ENCODE measurements at places on chromosomes 13 and 19.

DNA sequence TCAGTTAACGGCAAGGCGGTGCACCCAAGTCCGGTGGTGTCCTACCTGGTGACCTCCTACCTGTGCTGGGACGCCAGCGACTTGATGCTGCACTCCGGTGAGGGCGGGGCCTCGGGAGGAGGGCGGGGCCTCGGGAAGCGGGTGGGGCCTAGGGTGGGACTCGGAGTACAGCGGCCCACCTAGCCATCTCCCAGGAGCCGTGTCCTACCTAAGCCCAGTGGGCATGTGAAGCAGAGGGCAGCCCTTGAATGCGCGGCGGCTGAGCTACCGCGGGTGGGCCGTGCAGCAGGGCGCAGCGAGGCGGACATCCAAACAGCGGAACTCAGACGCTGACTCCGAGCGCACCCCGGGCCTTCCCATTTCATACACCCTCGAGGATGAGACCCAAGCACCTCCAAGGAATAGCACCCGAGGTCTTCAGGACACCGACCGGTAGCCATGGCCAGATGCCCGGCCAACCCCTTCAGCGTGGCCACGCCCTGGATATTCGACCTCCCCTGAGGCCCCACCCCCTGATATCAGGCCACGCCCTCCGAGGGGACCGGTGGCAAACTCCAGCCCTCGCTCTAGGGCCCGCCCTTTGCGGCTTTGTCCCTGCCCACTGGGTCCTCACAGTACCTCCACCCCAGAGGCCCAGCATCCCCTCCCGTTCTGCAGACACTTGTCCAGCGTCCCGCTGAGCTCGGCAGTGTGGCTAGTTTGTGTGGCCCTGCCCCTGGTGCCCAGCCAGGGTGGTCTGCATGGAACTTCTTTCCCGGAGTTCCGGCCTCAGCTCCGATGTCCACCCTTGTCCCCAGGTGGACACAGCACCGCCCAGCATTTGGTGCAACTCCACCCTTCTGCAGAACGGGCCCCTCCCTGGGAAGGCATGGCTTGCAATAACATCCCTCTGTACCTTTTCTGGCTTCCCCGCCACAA, 5.4 kb downstream of the KLK1 start:
- no peak for DNase-seq

DNA sequence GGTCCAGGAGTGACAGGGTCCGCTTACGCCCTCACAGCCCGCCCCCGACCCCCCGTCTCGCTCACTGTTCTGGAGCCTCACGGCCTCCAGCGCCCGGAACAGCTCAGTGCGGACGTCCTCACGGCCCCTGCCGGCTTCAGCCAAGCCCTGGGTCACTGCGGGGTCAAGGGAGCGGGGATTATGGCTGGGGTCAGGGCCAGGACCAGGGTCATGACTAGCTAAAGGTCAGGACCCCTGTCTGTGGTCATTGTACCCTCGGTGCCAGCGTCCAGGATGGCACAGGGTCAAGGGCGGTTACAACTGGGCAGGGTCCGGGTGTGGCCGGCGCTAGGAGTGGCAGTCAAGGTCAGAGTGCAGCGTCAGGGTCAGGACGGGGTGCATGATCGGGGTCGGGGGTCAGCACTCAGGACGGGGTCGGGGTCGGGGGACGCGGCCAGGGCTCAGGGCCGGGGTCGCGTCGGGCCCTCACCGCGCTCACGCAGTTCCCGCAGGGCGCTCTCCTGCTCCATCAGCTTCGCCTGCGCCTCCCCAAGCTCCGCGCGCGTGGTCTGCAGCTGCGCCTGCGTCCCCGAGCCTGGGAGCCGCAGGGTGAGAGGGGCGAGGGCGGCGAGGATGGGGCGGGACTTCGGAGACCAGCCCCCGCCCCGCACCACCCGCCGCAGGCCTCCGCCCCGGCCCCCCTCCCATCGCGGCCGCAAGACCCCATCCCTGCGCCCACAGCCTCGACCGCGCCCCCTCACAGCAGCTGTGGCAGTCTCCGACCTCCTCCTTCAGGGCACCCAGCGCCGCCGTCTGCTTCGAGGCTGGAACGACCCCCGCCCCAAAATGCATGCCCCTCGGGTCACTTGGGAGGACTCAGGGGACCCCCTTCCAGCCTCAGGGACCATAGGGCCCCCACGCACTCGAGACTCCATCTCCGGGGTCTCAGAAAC, 1.4 kb downstream of the CLEC4G start:
- DNase-seq: no peak

DNA sequence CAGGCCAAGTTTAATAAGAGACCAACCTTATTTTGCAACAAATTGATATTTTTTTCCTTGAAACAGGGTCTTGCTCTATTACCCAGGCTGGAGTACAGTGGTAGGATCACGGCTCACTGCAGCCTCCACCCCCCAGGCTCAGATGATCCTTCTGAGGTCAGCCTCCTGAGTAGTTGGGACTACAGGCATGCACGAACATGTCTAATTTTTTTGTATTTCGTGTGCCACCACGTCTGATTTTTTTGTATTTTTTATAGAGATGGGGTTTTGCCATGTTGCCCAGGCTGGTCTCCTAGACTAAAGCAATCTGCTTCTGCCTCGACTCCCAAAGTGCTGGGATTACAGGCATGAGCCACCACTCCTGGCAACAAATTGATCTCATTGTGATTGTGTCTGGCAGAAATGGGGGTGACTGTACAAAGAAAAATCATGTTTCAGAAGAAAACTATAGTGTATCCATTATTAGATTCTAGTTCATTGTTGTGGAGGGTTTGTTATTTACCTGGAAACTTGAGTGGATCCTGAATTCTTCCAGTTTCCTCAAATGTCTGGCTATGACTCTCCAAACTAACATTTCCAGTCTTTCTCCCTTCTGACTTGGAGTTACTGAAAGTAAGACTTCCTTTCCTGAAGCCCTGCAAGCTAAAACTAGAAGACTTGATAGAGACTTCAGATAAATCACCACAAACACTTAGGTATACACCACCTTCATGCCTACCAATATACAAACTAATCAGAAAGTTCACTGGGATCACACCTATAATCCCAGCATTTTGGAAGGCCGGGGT, 17.3 kb upstream of the AKT2 start:
- no peak for DNase-seq

GRCh38 chr13:43227721-43228120, 204.3 kb downstream of the DNAJC15 start:
- no peak for DNase-seq

GRCh38 chr13:27965343-27965739, 3.8 kb downstream of the CDX2 start:
- no peak for DNase-seq

DNA sequence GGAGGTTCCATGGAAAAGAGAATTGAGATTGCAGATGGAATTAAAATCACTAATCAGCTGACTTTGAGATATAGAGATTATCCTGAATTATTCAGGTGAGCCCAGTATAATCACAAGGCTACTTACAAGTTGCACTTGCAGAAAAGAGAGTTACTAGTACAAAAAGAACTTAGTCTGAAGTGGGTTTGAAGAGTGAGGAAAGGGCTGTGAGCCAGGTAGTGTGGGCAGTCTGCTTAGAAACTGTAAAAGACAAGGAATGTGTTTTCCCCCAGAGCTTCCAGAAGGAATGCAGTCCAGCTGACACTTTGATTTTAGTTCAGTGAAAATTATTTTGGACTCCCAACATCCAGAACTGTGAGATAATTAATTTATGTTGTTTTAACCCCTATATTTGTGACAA, 285.4 kb upstream of the GPC6 start:
- DNase-seq: no peak

DNA sequence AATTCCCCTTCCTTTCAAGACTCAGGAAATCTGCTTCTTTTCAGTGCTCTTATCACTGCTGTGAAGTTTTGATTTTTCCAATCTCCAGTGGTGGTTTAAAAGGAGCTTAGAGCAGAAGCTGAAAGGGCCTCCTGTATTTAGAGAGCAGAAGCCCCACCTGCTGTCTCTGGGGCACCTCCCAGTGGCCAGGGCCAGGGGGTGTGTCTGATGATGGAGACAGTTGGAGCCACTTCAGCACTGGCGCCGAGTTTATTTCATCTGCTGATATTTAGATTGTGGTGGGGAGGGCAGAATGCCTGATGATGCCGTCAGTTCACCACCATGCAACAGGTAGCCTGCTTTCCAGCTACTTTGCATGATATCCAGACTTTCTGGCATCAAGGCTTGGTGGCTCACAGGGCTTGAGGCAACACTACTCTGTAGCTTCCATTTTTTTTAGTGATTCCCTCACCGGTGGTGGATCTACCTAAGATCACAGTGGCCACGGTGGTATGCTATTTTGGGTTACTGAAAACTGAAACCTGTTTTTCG, 371.9 kb downstream of the KCNRG start:
- peak; percentile 17 for DNase-seq

- no peak for DNase-seq
Observed at GRCh38 chr19:49335071-49335783, at the start of gene CD37. TSS of gene CD37 (plus strand) at chr19:49335406. CDS start at chr19:49335541, 135 bp downstream.
